Stimulated activated CD4-positive, alpha-beta T cell treated with anti-CD3 and anti-CD28 coated beads, Interleukin-4, amount 100 ng/mL, for 24 hours (primary cell): ENCODE measurements at places on chromosomes 16 and 17.

- no peak for DNase-seq
These were observed 275.7 kb downstream of the TOX3 start for GRCh38 chr16:52271088-52271750.

GRCh38 chr16:14121142-14121541, 50.0 kb downstream of the MRTFB start:
- DNase-seq, result no peak

DNA sequence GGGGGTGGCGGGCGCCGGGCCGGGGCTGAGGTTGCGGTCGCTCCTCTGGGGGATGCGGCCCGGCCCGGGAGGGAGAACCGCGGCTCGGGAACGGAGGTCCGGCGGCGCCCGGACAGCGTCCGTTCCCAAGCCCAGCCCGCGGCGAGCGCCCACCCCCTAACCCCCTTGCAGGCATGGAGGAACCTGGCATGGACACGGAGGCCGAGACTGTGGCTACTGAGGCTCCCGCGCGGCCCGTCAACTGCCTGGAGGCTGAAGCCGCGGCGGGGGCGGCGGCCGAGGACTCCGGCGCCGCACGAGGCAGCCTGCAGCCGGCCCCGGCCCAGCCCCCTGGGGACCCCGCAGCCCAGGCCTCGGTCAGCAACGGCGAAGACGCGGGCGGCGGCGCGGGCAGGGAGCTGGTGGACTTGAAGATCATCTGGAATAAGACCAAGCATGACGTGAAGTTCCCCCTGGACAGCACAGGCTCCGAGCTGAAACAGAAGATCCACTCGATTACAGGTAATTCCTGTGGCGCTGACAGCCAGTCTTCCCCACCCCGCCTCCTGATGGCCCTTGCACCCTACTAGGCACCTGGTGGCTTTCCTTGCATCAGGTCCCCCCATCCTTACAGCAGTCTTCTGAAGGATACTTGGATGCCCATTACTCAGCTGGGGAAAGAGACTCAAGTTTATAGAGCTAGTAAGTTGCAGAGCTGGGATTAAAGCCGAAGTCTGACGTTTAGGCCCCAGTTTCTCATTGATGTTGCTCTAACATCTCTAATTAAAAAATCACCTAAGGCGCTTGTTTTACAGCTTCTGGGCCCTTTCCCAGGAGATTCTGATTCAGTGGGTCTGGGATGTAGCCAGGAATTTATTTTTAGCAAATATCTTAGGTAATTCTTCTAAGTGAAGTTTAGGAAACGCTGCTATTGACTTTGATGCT, 514 bp downstream of the UBFD1 start:
- DNase-seq, result peak; percentile 19

DNA sequence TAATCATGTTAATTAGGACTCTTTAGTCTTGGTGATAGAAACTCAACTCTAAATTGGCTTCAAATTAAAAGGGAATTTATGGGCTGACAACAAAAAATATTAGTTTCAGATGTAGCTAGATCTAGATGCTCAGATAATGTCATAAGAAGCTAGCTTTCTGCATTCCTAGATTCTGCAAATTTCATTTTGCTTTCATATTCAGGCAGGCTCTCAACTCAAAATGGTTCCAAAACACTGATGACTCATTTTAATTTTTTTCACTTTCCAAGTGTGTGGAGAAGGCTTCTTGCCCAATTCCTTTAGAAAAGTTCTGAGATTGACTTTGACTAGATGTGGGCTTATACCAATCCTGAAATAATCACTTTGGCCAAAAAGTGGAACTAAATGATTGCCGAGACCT, 236.7 kb upstream of the GOT2 start:
- no peak for DNase-seq

DNA sequence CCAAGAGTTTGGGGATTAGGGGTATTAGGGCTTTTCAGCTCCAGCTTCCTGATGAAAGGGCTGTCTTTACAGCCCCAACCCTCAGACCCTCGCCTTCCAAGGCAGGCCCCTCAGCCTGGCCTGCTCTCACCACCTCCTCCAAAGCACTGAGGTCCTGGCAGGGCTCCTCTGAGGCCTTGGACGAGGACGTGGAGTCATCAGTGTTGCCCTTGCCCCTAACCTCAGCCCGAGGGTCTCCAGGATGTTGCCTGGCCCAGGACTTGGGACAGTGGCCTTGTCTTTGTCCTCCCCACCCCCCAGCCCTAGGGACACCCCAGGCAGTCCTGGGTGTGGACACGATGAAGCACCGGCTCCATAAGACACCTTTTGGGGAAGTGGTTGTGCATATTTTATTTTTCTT, 28.2 kb downstream of the B9D1 start:
- no peak for DNase-seq

DNA sequence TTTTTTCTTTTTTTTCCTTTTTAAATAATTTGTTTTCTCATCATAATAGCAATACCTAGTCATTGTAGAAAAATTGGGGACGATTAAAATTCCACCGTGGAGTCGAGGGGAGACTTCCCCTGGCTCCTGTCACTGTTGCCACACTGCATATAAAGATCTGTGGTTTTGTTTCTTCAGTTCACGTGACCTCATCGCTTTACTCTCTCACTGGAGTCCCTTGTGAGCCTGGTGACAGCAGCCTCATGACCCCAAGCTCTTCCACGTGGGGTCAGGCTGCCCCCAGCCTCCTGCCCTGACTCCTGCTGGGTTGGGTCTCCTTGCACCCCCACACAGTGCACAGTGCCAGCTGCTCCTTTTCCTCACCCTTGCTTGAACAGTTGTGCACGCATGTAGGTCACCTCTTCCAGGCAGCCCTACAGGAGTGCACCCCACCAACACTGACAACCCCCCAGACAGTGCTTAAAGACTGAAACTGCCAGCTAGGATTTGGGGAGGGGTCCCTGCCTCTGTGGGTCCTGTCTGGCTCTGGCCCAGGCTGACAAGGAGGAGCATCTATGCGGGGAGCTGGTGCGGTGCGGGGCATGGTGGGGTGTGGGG, 7.3 kb upstream of the METRNL start:
- DNase-seq, result no peak

DNA sequence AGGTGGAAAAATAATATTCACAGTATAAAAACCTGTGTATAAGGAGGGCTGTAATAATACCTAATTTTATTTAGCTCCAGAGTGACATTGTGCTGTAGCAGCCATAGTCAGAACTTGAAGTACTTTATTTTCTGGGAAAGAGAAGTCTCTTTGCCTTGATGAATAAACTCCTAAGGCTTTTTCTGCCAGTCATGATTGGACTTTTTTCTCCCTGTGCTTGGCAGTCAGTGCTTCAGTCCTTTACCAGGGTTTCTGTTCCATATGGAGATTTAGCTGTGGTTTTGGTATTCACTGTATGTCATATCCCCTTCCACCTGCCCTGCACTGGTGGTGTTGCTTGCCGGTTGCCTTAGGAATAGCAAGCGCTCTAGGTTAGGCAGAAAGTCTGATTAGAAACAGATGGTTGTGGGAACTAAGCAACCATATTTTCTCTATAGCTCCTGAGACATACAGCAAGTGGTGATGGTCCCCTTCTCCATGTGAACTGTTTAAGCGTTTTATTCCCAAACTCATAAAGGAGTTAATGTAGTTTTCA, 24.7 kb downstream of the DDX42 start:
- DNase-seq, result no peak

- DNase-seq, result no peak
These were observed 36.3 kb downstream of the DHRS7C start for GRCh38 chr17:9755083-9755482.

- no peak for DNase-seq
These were observed 2.8 kb downstream of the TEPSIN start for GRCh38 chr17:81235822-81236740.
